ENCODE measurements at places on chromosomes 6 and 20.

DNA sequence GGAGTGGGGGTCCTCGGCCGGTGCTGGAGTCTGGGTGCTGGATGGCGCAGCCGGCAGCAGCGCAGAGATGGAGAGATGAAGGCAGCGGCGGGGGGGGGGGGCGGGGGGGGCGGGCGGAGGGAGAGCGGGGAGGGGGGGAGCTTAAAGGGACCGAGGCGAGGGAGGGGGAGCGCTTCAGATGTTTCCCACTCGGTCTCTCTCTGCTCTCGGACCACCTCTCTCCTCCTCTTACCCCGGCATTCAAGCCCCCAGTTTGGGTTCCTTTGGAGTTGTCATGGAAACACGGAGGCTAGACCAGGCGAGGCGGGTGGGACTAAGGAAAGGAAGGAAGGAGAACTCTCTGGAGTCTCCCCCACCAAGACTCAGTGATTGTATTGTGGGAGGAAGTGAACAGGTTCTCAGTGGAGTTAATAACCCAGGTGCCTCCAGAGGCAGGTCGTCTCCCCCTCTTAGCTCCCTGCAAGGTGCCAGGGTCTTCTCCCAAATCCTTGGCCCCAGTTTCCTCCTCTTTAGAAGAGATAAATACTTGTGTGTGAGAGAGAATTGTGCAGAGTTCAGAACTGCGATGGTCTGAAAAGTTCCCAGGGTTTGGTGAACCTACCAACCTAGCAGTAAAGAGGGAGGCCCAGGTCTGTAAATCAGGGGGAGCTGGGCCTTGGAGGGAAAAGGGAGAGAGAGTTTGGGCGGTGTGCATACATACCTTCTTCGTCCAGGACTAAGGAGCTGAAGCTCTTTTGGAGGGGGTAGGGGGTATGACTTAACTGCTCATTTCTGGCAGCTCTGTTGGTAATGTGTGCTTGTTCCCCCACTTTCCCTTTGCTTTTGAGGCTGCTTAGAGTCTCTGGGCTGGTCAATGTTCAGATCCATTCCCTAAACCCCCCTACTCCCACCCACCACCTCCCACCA is at the start of gene PRRT1:
PRRT1 (minus strand) TSS at position 77 of the 906 bp plus-strand sequence. CDS start 112 bp downstream, outside the sequence.
- DNase-seq = no peak

DNA sequence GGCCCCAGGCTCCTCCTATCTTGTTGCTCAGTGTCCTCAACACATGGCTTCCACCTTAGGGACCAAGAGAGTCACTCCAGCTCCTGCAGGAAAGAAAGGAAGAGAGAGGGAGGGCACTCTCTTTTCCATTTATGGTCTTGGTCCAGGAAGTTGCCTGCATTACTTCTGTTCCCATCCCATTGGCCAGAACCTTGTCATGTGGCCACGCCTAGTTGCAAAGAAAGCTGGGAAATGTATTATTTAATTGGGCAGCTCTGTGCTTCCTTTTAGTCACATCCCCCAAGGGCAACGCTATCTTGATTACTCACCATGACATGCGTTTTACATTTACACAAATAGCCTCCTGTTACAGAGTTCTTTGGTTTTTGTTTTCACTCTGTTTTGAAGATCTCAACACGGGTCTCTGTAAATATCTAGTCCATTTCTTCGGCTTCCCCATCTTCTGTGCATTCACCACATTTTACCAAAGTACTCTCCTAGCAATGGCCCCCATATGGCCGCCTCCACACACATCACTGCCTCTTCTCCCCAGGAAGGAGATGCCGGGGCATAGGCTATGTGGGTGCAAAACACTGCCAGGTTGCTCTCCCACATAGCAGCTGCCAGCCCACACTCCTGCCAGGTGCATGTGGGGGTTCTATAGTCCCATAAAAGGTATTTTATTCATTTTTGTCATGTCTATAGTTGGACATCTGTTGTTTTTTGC is 35.7 kb upstream of the ZMYND8 start:
- DNase-seq = peak; percentile 17

GRCh38 chr20:11716239-11716944 is 201.3 kb upstream of the BTBD3 start:
- no peak for DNase-seq

DNA sequence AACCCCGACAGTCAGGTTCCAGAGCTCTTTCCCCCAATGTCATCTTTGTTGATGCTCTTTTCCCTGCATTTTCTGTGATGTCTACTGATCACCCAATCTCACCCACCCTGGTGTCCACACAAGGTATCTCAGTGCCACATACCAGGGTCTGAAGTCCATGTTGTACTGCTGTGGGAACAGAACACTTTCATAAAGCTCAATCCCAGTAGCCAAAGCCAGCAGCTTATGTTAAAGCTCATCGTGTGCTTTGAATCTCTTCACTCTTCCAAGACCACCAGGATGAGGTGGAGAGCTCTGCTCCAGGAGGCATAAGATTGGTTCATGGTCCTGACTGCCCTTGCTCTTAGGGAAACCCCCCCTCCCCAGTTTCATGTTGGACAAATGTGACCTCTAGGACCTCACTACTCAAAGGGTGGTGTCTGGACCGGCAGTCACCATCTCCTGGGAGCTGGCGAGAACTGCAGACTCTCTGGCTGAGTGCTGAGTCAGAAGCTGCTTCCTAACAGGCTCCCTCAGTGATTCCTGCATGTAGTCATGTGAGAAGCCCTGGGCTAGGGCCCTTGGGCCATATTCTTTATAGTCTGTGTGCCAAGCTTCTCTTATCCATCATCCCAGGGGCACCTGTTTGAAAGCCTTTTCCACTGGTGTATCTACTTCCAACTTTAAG is 13.4 kb upstream of the CPNE5 start:
- DNase-seq = no peak

DNA sequence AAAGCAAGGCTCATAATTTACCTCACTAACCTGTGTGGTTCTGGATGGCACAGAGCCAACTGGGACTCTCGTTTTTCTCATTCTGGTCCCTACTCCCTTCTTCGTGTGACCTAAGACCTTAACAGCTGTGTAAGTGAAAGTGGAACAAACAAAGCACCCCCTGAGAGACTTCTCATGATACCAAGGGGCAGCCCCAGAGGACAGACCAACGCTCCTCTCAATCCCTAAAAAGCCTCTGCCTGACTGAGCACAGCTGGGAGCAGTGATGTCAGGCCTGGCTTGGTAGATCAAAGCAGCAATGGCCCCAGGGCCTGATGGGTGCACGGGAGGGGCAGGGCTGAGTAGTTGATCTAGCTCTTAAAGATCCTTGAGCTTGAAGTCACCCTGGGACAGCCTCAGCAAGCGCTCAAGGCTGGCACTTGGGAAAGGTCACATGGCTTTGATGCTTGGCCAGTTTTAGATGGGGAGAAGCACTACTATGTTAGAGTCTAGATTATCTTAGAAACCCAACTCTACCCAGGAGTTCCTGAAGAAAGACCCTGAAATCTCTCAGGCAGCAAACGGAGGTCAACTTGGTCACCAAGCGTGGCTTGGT is 16.2 kb upstream of the TGM2 start:
- no peak for DNase-seq

- no peak for DNase-seq
Observed at GRCh38 chr6:12351672-12352071, 61.5 kb downstream of the EDN1 start.

DNA sequence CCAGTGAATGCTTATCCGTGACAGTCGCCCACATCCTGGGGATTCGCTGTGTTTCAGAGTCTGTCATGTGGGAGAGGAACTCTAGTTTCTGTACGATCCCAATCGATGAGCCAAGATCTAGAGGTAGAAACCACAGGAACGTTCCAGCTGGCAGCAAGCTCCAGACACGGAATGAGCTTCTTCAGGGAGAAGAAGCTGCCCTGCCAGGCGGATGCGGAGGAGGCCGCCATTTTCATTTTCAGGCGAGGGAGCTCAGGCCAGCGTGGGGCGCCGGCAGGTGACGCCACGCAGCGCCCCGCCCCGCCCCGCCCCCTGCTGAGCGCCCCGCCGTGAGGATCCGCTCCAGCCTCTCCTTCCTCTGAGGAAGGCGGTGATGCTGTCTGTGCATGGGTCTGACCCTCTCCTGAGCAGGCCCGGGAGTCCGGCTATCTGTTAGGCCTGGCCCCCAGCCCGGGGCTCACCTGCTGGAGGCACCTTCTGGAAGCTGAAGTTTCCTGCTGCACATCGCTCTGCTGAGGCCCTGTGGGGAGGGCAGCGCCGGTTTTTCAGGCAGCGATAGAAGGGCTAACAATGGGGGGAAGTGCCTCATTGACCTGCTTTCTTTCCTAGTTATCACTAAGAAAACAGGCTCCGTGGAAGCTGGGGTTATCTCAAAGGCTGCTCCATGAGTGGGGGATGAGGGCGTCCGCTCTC is 147.5 kb downstream of the ERMARD start:
- DNase-seq = no peak

DNA sequence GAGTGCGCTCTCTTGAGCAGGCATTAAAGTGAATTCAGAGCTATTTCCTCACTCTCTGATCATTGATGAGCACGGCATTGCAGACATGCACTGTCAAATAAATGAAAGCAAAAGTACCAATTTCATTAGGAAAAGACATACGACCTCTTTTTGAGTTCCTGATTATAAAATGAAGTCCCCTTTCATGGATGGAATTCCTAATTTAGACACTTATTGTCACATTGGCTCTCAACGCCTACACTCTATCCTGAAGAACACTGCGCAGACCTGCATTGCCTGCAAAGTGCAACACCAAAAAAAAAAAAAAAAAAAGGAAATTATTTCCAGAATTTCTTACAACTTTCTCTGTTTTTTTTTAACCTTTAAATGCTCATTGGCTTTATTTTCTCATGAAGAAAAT is 1.6 kb downstream of the ADGRB3 start:
- no peak for DNase-seq

GRCh38 chr20:40741507-40742106 is 52.6 kb upstream of the MAFB start:
- DNase-seq = peak; percentile 27

DNA sequence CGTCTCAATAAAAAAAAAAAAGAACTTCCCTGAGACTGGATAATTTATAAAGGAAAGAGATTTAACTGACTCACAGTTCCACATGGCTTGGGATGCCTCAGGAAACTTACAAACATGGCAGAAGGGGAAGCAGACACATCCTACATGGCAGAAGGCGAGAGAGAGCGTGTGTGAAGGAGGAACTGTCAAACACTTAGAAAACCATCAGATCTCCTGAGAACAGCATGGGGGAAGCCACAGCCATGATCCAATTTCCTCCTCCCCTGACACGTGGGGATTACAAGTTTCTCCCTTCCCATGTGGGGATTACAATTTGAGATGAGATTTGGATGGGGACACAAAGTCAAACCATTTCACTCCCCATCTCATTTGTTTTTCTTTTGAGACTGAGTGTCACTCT is 46.6 kb upstream of the TFAP2C start:
- DNase-seq = no peak

- DNase-seq = no peak
Observed at GRCh38 chr6:136923954-136924673, 2.0 kb downstream of the SLC35D3 start.

- DNase-seq = no peak
Observed at GRCh38 chr6:33839399-33840047, 35.7 kb upstream of the MLN start.

GRCh38 chr20:63433756-63434531 is 38.5 kb downstream of the KCNQ2 start:
- no peak for DNase-seq

DNA sequence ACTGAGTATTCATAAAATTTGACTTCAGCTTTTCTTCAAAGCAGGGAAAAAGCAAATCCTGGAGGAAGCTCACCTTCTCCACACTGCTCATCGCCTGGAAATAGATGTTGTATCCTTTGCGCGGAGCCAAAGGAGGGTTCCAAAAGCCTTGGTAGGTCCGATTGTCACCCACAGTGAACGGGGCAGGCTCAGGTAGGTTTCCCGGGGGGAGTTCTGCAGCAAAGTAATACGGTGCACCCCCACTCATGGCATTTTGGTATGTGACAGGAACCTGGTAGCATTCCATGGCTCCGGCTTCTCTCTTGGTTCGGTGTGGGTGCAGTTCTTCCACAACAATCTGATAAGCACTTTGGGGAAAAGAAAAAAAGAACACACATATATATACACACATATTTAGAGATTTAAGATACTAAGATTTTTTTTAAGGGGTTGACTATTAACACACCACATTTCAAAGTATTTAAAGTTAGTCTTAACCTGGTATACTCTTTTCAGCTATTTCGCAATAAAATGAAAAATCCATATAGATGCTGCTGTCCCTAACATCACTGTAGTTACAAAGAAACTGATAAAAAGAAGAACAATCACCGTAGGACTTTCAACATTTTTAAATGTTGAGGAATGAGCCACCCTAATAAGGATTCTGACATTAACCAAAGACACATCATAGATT is 166.7 kb upstream of the THEMIS start:
- no peak for DNase-seq

GRCh38 chr6:108288742-108289141 is 6.1 kb upstream of the AFG1L start:
- DNase-seq = no peak

DNA sequence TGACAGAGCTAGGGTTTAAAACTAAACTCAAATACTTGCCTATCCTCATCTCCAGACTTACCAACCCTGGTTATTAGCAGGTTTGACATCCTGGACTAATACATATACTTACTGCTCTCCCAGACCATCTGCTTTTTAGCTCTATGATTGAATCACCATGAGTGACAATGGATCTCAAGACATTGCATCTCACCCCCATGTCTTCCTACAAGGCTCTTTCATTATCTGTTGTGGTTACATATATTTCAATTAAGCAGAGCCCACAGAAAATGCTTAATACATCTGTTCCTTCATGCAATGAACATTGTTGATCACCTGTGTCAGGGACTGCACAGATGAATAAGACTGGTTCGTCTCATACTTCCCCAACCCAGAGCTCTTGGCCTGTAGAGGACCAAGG is 19.4 kb downstream of the SAMD3 start:
- DNase-seq = no peak

GRCh38 chr20:57108742-57109570 is 157.5 kb downstream of the BMP7 start:
- no peak for DNase-seq

- DNase-seq = peak; percentile 65
Observed at GRCh38 chr6:167683028-167683862, 143.5 kb upstream of the AFDN start.

DNA sequence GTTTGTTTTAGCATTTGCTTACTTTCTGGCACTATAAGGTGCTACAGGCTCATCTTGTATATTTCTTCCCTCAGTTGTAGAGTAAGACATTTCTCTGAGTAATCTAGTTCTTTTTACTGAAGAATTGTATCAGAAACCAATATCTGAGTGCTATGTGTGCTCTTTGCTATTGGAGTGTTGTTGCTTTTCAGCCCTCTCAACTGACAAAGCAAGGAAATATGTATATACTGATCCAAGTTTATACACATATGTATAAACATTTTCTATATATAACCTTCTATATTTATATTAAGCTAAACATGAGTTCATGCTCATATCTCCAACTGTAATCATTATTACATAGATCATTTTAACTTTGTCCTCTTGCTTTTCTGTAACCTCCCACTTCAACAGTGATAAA is 405.7 kb downstream of the RFPL4B start:
- DNase-seq = no peak

GRCh38 chr20:23115822-23116221 is 29.7 kb upstream of the CD93 start:
- no peak for DNase-seq

- no peak for DNase-seq
Observed at GRCh38 chr6:28757429-28758045, 166.2 kb downstream of the TRIM27 start.
